GM12892 (cell line): ENCODE measurements at places on chromosomes 3 and 15.

- DNase-seq: no peak
Observed at GRCh38 chr3:112005091-112005672, 6.5 kb downstream of the TAGLN3 start.

- DNase-seq: no peak
Observed at GRCh38 chr3:156010829-156011228, 109.5 kb upstream of the KCNAB1 start.

DNA sequence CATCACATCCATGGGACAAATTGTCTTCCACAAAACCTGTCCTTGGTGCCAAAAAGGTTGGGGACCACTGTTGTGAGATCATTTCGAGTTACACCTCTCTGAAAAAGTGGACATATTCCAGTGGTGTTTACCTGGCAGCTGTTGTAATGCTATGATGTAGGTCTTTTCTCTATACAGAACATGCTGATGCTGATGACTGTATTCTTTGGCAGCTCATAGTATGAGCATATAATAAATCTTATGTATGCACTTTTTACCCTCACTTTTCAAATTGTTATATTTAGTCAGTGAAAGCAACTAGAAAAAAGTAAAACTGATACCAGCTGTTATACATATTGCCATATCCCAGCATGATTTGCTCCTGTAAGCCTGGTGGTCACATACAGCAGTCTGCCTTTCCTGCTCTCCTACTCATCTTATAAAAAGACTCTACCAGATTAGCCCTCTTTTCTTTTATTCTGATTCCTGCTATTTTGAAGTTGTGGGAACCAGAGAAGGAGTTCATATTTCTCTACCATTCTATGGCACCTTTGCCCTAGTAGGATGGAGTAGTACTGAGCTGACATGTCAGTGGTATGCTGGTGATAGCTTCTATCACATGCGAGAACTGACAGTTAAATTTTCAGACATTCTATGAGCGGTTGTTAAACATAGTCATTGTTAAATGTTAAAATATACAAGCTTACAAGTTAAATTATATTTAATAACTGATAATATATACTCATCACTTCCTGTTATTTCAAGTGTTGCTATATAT is 128.7 kb downstream of the FNDC3B start:
- no peak for DNase-seq

- DNase-seq: no peak
Observed at GRCh38 chr15:22908830-22909229, 70.4 kb downstream of the NIPA2 start.

DNA sequence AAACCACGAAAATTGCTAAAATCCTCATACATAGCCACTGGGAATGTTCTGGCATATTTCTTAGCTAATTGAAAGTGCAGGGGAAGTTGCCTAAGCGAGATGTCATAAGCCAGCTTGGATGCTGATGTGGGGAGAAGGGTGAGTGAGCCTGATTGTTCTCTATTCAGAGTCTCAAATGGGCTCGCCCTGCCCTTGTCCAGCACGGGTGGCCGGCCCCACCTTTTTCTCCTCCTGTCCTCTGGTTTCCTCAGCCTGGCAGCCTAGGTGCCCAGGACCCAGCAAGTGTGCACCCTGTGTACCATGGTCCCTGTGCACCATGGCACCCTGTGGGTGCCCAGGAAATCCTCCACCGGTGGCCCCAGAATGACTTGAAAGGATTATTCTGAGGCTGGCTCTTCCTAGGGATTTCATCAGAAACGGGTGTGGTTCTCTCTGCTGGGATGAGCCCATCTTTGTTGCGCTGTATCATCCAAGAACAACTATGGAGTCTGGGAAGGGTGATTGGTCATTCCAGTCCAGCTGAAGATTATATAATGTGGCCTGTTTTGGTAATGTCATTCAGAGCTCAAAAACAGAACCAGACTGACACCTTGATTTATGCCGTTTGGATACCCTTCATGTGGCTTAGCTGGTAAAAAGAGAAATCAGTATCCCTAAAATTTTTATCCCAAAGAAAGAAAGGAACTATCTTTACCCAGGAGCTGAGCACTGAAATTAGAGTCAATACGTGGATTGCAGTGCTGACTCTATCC is 150.8 kb upstream of the BHLHE40 start:
- DNase-seq: no peak

GRCh38 chr3:160124224-160124623 is 101.0 kb upstream of the C3orf80 start:
- no peak for DNase-seq

DNA sequence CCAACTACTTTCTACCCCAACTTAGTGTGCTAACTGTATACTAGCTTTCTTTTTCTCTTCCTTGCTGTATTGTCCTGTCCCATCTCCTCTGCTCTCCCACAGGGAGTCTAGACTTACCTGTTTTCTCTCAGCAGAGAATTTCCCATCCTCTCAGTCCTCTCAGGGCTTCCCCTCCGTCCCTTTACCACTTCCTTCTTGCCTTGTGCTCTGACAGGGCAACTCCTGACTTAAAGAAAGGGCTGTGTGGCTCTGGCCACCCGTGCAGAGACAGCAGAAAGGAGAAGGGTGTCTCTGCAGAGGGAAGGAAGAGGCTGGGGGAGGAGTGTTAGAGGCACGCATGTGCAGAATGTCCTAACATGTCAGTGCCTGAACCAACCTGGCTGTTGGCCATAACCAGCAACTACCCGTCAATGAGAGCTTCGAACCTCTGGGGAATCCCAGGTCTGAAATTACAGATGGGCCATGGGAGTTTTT is at the start of gene GCSAM:
Gene GCSAM, minus strand, starts transcription at position 274 of the 474 bp plus-strand sequence. Its CDS starts 128 bp downstream, at position 146.
- DNase-seq: no peak

DNA sequence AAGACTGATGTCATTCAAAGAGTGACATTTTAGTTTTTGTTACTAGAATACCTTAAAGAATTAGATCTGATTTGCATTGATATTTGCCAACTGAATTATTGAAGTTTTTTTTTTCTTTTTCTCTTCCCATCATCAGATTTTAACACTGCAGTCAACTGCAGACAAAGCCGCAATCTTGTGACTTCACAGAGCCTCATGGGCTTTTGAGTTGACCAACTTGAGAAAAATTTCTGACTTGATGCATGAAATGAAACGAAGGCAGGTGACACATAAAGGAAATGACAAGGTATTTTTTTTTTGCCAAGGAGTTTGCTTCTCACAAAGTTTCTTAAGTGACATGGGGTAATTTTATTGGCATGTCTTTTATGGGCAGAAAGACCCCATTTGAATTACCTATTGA is 383.7 kb downstream of the GAP43 start:
- no peak for DNase-seq

DNA sequence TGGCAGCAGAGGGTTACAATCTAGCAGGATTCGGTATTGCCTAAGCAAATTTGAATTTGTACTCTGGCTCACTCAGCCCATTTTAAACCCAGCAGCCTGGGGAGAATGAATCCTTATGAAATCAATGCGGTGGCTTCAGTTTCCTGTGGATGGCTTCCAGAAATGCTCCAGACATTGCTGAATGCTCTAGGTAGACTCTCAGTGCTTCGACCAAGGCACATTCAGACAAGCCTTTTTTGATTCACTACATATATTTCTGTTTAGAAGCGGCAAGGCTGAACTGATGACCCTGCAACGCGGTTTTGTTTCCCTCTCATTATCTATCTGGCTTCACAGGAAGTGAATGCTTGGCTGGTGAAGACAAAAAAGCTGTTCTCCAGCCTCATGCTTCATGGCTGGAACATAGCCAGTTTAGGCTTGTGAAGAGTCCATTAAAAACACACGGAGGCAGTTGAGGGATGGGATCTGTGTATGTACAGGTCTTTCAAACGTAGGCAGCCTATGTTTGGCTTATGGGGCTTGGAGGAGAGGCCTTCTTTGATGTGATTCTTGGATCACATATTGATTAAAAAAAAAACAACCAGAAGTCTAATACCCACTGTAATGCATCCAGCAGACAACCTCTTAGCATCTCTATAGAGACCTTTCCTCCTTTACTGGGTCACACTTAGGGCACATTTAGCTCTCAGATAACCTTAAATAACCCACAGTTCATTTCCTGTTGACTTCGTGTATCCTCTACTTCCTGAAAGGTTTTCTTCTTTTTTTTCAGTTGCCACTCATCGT is 400.2 kb upstream of the TBL1XR1 start:
- peak; percentile 19 for DNase-seq

DNA sequence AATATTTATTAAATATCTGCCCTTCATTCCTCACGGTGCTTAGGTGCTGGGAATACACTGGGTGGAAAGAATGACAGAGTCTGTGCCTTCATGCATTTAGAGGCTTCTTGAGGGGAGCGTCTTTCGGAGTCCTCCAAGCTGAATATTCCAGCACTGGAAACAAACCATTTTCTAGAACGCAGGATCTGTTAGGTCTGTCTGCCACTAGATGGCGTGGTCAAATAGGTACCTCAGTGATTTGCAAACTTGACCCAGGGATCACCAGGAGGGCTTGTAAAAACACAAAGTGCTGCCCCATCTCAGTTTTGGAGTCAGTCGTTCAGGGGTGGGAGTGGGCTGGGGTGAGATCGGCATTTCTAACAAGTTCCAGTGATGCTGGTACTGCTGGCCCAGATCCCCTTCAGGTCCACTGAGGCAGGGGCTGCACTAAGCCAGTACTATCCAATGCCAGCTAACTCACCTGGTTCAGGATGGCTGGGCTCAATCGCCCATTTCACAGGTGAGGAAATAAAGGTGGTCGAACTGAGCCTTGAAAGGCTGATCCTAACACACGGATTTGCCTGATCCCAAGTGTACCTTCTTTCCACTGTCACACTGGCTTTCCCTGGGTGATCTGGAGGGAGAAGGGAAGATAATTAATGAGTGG is 14.8 kb downstream of the ARNT2 start:
- DNase-seq: no peak

GRCh38 chr15:69983696-69984265 is 113.9 kb downstream of the TLE3 start:
- DNase-seq: no peak

DNA sequence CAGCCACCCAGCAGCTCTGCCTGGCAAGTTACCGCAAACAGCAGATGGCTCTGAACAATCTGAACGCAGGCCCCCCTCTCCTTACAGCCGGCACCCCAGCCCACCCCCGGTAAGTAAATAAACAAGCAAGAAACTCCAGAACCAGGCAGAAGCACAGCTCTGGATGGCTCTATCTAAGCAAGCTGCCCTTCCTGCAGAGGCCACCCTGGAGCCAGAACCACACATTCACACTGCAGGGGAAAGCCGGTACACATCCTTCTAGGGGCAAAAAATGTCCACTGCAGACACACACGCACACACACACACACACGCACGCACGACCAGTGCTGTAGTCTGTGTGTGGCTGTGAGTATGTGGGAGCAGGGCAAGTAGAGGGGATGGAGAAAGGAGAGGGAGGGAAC is 63.9 kb downstream of the ADCY5 start:
- DNase-seq: no peak

GRCh38 chr3:50121072-50122032 is 32.6 kb downstream of the RBM5 start:
- DNase-seq: peak; percentile 81
